ENCODE measurements at places on chromosomes 12 and 14.

DNA sequence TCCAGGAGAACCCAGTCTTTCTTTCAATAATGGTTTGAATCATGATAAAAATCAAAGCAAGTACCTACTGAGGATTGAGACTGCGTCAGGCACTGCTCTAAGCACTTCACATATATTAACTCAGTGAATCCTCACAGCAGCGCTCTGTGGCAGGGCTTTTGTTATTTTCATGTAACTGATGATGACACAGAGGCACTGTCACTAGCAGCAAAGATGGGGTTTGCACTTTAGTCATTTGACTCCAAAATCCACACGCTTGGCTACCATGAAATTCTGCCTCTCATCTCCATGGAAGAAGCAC, 98.8 kb upstream of the GSC start:
- H3K4me3 ChIP-seq, result no peak overlapping the region
- no peaks in the 10 kb centered on the region for H3K4me1 ChIP-seq
- no peak overlapping the region for H3K27ac ChIP-seq
- no peaks in the 10 kb centered on the region for H3K36me3 ChIP-seq
- no peak for DNase-seq
- peaks cover 41% of the 10 kb centered on the region for H3K27me3 ChIP-seq

GRCh38 chr12:52942901-52943181, 6.1 kb upstream of the KRT18 start:
- H3K4me1 ChIP-seq, result peaks cover 1% of the 10 kb centered on the region
- DNase-seq, result no peak
- no peak overlapping the region for H3K27ac ChIP-seq

- no peaks in the 10 kb centered on the region for H3K36me3 ChIP-seq
- no peaks in the 10 kb centered on the region for H3K4me1 ChIP-seq
- H3K4me3 ChIP-seq, result no peak overlapping the region
- no peaks in the 10 kb centered on the region for H3K27me3 ChIP-seq
Observed at GRCh38 chr12:125797421-125798175, 732.4 kb downstream of the AACS start.

- peaks cover 28% of the 10 kb centered on the region for H3K36me3 ChIP-seq
- no peak overlapping the region for H3K27ac ChIP-seq
- no peaks in the 10 kb centered on the region for H3K27me3 ChIP-seq
- peaks cover 3% of the 10 kb centered on the region for H3K4me1 ChIP-seq
- H3K4me3 ChIP-seq, result no peak overlapping the region
Observed at GRCh38 chr14:104781271-104782077, 14.1 kb downstream of the AKT1 start.

GRCh38 chr14:34668111-34668510, 38.2 kb upstream of the SNX6 start:
- no peak overlapping the region for H3K4me3 ChIP-seq
- no peak overlapping the region for H3K27ac ChIP-seq
- no peak for DNase-seq
- H3K27me3 ChIP-seq, result no peaks in the 10 kb centered on the region

GRCh38 chr12:51932218-51933076, 19.1 kb upstream of the ACVR1B start:
- H3K27ac ChIP-seq, result no peak overlapping the region
- no peaks in the 10 kb centered on the region for H3K27me3 ChIP-seq
- no peak overlapping the region for H3K4me3 ChIP-seq
- H3K36me3 ChIP-seq, result no peaks in the 10 kb centered on the region
- H3K4me1 ChIP-seq, result no peaks in the 10 kb centered on the region

GRCh38 chr12:124537525-124538193, 29.8 kb downstream of the NCOR2 start:
- H3K27ac ChIP-seq, result no peak overlapping the region
- H3K4me3 ChIP-seq, result no peak overlapping the region
- H3K4me1 ChIP-seq, result peaks cover 46% of the 10 kb centered on the region
- DNase-seq, result no peak
- peaks cover 29% of the 10 kb centered on the region for H3K36me3 ChIP-seq

GRCh38 chr14:89787525-89787924, 167.0 kb downstream of the EFCAB11 start:
- no peak overlapping the region for H3K4me3 ChIP-seq
- H3K4me1 ChIP-seq, result no peaks in the 10 kb centered on the region
- H3K27ac ChIP-seq, result no peak overlapping the region

DNA sequence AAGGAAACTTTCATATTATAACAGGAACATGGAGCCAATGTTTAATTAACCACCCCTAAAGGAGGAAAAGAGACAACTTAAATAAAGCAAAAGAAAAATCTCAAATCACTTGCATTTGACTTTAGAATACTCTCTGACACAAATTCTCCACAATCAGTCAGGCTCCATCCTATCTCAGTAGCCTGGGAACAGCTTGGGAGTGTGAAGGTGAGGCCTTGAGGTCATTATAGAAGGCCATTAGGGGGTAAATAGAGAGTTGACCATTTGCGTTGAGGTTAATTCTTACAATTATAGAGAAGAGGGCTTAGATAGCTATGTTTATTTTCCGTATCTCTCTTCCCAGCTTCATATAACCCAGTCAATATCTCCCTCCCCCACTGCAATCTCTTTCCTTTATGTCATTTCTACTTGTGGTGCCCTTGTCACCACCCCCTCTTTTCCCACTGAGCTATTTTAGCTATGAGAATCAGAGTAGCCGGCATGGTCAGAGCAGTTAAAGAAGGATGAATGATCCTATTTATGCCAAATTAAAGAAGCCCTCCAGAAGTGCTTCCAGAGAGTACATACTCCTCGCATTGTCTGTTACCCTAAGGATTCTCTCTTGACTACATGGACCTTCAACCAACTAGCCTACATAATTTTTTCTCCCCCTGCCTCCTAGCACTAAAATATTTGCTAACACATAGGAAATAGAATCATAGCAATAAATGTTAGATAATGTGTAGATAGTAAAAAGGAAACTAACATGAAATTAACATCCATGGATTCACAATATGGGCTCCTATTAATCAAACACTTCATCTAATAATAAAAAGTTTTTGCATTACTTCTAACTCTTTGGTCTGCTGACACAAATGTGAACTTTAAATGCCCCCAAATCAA, 135.2 kb upstream of the KRR1 start:
- H3K4me1 ChIP-seq, result peaks cover 26% of the 10 kb centered on the region
- peaks cover 36% of the 10 kb centered on the region for H3K27me3 ChIP-seq
- no peak overlapping the region for H3K27ac ChIP-seq
- no peak overlapping the region for H3K4me3 ChIP-seq

- no peaks in the 10 kb centered on the region for H3K27me3 ChIP-seq
- H3K27ac ChIP-seq, result peak overlapping the region; percentile 81
- H3K4me1 ChIP-seq, result peaks cover 24% of the 10 kb centered on the region
- no peak overlapping the region for H3K4me3 ChIP-seq
Observed at GRCh38 chr12:89597770-89598169, 71.9 kb upstream of the POC1B start.

DNA sequence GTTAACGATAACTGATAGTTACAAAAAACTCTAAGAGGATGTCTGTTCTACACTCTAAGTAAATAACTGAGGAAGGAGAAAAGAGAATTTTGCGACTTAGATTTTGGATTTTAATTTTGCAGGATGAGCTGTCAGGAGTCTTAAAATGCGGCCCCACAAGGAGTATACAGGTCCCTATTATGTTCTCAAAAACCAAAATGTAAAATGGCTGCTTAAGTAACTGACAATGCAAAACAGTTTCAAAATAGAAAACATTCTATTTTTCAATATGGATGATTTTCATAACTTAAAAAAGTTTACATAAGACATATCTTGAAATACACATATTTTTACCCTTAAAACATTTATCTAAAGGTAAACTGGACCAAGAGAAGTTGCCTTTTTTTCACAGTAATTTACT, 2.6 kb downstream of the CD69 start:
- peak overlapping the region; percentile 98 for H3K4me3 ChIP-seq
- peaks cover 80% of the 10 kb centered on the region for H3K36me3 ChIP-seq
- H3K4me1 ChIP-seq, result peaks cover 52% of the 10 kb centered on the region
- H3K27me3 ChIP-seq, result no peaks in the 10 kb centered on the region

DNA sequence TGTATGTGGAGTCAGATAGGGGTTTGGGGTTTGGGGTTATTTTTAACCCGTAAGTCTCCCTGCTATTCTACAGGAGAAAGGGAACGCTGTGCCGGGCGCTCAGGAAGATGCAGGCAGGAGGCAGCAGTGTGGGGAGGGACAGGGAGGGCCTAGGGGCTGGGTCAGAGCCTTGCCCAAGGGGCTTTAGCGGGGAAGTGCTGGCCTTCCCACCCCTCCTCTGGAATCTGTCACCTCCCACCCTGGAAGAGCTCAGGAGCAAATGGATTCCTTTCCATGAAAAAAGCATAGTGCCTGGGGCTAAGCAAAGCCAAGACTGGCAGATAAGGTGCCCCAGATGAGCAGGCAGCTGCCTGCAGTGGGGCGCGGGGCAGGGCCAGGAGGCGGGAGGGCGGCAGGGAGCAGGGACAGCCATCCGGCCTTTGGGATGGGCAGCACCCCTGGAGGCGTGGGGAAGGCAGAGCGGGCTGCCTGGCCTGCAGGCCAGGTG, 7.3 kb upstream of the INF2 start:
- H3K27ac ChIP-seq, result no peak overlapping the region
- H3K4me3 ChIP-seq, result no peak overlapping the region
- no peak for DNase-seq
- H3K27me3 ChIP-seq, result no peaks in the 10 kb centered on the region

DNA sequence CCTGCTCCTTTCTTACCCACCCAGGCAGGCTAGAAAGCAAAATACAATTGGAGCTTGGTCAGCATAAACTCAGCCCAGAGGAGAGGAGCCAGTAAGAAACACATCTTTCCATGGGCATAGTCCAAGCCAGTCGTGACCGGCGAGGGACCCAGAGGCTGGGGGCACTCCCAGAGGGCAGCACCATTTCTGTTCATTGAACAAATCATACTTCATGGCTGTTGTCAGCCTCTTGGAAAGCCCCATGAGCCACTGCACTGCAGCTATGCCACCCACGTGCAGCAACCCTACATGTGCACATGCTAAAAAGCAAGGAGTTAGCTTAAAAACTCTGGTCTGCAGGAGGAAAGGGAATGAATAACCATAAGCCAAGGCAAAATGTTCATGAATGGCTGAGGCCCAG, 90.0 kb upstream of the CDKN3 start:
- no peak overlapping the region for H3K27ac ChIP-seq
- no peak for DNase-seq
- H3K27me3 ChIP-seq, result peaks cover 12% of the 10 kb centered on the region
- no peaks in the 10 kb centered on the region for H3K4me1 ChIP-seq

- no peak overlapping the region for H3K27ac ChIP-seq
- H3K4me1 ChIP-seq, result no peaks in the 10 kb centered on the region
- no peak for DNase-seq
- H3K27me3 ChIP-seq, result no peaks in the 10 kb centered on the region
- no peaks in the 10 kb centered on the region for H3K36me3 ChIP-seq
- no peak overlapping the region for H3K4me3 ChIP-seq
Observed at GRCh38 chr14:87526731-87527130, 466.3 kb downstream of the GALC start.

DNA sequence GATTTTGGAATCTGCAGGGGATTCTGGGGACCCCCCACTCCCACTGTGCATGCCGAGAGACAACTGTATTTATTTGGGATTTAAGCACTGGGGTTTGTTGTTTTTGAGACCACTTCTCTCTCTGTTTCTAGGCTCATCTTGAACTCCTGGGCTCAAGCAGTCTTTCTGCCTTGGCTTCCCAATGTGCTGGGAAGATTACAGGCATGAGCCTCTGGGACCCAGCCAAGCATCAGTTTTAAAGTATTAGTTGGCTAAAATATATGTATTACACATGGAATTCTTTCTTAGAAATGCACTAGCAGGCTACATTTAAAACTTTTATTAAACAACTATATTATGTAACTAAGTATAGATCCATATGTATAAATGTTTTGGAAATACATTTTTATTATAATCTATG, 78.3 kb downstream of the AEBP2 start:
- no peak overlapping the region for H3K27ac ChIP-seq
- H3K4me3 ChIP-seq, result no peak overlapping the region
- peaks cover 79% of the 10 kb centered on the region for H3K36me3 ChIP-seq
- H3K27me3 ChIP-seq, result no peaks in the 10 kb centered on the region

- H3K4me1 ChIP-seq, result peaks cover 9% of the 10 kb centered on the region
- no peak overlapping the region for H3K4me3 ChIP-seq
- no peaks in the 10 kb centered on the region for H3K27me3 ChIP-seq
Observed at GRCh38 chr14:52895000-52895399, 55.9 kb downstream of the FERMT2 start.

DNA sequence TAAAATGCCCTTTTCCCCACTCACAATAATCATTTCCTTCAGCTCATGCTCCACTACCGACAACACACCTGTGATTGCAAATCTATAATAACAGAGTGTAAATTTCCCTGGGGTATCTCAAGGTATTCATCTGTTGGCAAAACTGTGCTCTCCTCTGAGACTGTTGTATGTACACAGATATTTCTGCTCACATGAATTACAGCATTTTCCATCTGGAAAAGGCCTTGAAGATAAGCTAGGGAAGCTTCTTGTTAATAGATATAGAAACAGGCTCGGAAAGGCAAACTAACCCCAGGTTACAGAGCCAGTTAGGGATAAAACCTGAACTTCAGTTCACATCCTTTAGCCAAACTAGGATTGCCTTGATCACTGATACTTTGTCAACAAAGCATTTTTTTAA, 210.4 kb upstream of the KRR1 start:
- no peak for DNase-seq
- peaks cover 28% of the 10 kb centered on the region for H3K4me1 ChIP-seq
- H3K27me3 ChIP-seq, result no peaks in the 10 kb centered on the region

DNA sequence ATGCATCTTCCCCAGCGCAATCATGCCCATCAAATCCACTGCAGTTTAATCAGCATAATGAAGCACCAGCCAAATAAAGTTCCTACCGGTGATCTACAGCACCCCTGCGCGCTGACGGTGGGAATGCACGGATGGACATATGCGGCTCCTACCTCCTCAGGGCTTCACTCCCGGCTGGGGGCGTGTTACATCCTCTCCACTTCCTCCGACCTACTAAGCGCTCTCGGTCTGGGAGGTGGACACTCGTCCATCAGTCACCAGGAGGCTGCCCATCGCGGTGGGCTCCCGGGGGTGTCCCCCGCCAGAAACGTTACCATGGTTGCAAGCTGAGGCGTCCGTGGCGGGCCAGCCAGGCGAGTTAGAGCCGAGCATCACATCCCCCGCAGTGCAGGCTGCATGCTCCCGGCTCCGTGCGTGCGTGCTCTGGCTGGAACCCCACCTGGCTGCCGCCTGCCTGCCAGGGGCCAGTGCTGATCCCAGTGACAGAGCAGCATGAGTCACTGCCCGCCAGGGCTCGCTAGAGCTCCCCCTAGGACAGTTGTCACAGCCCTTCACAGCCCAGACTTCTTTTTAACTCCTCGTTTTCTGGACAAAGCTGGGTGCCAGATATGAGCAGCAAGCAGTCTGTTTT, 73.0 kb downstream of the CIT start:
- no peak overlapping the region for H3K27ac ChIP-seq
- no peak for DNase-seq
- H3K4me3 ChIP-seq, result no peak overlapping the region
- peaks cover 5% of the 10 kb centered on the region for H3K4me1 ChIP-seq
